Neural progenitor cell (in vitro differentiated cells): ENCODE measurements at places on chromosomes 7 and 10. TPM values are rescaled to one million over a fixed set of nuclear protein-coding genes. Genes with fewer than 3 reads are reported as not detected.

The CDHR3 gene
- total RNA-seq = 1.4 and 3.7 TPM in 2 replicates

The GPR146 gene
- total RNA-seq = 0.79 and 3.5 TPM in 2 replicates

The ANKRD61 gene
- 0.46 TPM in 1 of 2 replicates, not detected in the other for total RNA-seq

GRCh38 chr10:2933071-2933470, 134.3 kb upstream of the PFKP start:
- H3K36me3 ChIP-seq = no peaks in the 10 kb centered on the region
- H3K27me3 ChIP-seq = no peaks in the 10 kb centered on the region
- no peak overlapping the region for H3K27ac ChIP-seq
- H3K4me3 ChIP-seq = no peak overlapping the region

DNA sequence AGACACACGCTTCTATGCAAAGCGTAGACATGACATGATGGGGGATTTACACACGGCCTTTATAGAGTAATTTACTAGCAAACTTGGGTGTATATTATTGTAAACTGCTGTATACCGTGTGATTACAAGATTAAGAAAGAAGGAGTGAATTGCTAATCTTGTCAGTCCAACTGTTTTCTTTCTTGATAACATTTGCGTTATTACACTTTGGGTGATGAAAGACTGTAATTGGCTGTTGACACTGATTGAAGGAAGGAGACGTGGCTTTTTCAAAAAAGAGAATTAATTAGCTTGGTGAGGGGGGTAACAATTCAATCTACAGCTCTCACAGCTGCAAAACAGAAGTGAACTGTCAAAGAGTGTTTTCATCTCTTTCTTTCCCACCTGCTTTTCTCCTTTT, 32.7 kb downstream of the SLC35B4 start:
- no peaks in the 10 kb centered on the region for H3K36me3 ChIP-seq
- no peak overlapping the region for H3K4me3 ChIP-seq
- H3K27ac ChIP-seq = no peak overlapping the region
- H3K4me1 ChIP-seq = peaks cover 8% of the 10 kb centered on the region

- no peak within 1 kb of the TSS for H3K27ac ChIP-seq
- H3K36me3 ChIP-seq = no peaks in the 10 kb centered on the region
- peak; percentile 85 for DNase-seq
These were observed at the start of gene PALD1 for GRCh38 chr10:70478191-70479164. TSS of gene PALD1 (plus strand) at chr10:70478767. CDS start at chr10:70525952, 47,185 bp downstream.

GRCh38 chr10:101319241-101319915, 34.6 kb upstream of the BTRC start:
- peak; percentile 75 for DNase-seq
- H3K4me3 ChIP-seq = no peak overlapping the region
- H3K36me3 ChIP-seq = no peaks in the 10 kb centered on the region
- peaks cover 43% of the 10 kb centered on the region for H3K4me1 ChIP-seq
- no peak overlapping the region for H3K27ac ChIP-seq
